T-helper 17 cell (primary cell): ENCODE measurements at places on chromosomes 3 and 15.

- DNase-seq, result no peak
Observed at GRCh38 chr3:187720337-187720670, 17.9 kb upstream of the RTP2 start.

- DNase-seq, result no peak
Observed at GRCh38 chr3:147191795-147192385, 214.5 kb downstream of the ZIC4 start.

DNA sequence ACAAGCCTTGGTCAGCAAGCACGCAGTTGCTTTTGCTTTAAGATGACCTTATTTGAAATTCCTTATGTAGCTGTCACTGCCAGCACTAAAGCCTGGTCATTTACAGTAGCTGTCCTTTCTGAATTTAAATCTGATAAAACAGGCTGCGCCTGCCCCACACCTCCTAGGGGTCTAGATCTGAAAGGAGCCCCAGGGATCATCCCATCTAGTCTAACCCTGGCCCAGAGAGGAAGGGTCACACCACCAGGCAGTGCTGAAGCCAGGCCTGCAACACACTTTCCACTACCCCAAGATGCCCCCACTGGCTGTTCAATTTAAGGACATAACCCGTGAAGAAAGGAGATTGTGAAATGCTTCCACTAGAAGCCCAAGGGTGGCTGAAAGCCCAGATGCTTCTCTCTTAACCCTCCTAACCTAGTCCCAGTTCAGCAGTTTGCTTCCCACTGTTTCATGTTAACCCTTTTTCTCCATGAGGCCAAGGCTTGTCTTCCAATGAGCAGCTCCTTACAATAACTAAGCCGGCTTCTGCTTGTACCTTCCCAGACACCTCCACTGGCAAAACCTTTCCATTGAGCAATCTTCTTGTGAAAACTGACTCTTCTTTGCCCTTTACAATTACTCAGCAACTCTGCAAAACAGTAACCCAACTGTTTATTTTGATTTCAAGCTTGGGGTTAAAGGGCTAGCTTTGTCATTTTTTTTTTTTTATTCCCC lies 198.9 kb upstream of the LPP start:
- DNase-seq, result no peak

DNA sequence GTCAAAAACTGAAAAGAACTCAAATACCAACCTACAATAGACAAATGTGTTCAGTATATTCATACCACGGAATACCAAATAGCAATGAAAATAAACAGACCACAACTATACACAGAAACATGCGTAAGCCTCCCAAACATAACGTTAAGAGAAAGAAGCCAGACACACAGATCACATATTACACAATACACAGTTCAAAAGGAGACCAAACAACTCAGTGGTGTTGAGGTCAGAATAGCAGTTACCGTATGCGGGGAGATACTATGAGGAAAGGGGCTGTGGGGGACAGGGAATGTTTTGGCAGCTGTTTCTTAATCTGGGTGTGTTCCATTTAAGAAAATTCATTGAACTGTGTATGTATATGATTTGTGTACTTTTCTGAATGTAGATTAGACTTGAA lies 6.6 kb downstream of the OSBPL10 start:
- DNase-seq, result no peak

GRCh38 chr3:188052169-188053035 lies 101.6 kb upstream of the LPP start:
- no peak for DNase-seq

DNA sequence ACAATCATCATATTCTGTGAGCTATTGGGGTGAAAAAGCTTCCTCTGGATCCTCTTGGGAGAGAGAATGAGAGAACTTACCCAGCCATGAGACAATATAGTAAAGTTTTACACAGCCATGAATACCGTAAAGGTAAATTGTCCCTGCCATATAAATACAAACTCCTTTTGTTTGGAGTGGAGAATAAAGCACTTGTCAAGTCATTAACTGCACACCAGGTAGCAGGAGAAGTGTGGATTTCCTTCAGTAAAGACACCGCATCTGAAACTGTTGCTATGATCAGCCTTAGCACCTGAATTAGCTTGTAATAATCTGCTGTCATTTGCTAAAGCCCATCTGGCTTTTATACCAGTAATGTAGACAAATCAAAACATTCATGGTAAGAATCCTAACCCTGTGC lies 336.6 kb upstream of the SLCO3A1 start:
- DNase-seq, result no peak

DNA sequence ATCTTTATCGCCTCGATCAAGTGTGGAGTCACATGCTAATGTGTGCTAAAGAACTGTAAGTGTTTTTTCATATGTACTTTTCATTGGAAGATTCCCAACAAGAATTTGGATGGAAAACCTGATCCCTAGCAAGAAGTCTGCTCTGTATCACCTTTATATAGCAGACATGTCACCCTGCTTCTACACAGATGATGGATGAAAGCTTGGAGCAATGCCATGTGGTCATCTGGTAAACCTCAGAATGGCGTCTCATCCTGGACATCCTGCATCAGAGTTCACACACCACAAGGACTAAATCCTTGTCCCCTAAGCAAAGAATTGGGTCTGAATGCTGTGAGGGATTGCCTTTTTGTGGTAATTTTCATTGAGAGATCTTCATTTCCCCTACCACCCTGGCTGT lies 42.1 kb upstream of the CTDSPL start:
- no peak for DNase-seq

DNA sequence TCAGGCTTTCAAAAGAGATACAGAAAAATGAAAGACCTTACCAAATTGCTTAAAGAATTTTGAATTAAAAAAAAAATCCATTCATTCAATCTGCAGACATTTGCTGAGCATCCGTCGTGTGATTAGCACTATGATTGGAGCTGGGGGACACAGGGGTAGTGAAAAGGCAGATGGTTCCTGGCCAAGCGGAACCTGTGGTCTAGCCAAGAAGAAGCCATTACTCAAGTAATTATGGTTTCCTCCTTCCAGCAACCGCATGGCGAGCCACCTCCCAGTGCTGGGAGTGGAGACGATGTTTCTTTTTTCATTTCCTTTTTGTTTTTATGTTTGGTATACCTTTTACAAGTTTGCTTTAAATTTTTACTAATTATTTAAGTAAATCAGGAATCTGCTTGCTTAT lies 140.2 kb downstream of the CACNA2D3 start:
- DNase-seq, result no peak

DNA sequence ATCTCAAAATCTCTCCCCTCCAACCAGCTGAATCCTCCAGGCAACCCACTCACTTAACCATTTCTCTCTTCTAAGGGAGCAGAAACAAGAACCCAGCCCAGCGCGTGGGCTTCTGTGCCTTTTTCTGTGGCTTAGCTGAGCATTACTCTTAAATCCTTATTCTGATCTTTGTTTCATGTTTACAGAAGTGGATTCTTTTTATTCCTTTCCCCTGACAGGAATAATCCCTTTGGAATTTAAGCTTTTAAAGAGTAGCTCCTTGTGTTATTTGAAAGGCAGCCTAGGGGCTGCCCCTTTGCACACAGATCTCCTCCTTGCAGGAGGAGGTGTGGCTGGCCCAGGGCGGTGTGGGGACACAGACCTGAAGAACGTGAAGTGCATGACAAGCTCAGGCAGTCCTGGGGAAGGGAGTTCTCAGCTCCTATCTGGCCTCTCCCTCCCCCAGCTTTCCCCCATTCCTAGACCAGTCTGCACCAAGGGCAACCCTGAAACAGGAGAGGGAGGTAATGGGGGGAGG lies 77.1 kb upstream of the UBE2E1 start:
- no peak for DNase-seq

DNA sequence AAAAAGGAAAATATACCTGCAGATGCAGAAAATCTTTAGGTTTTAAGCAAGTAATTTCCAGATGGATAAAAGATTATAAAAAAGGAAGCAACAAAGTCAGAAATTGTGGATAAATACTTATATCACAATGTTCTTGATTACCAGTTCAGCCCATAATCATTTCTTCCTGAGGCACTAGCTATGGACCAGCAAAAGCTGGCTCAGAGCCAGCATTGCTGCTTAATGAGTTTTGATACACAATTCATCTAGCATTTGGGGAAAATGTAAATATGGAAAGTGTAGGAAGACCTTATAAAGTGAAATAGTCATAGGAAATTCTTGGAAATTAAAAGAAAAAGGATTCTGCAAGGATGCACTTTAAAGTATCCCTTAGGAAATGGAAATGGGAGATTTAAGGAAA lies 168.3 kb upstream of the GBE1 start:
- DNase-seq, result no peak

GRCh38 chr3:188631291-188632010 lies 477.5 kb downstream of the LPP start:
- DNase-seq, result no peak

- peak; percentile 57 for DNase-seq
Observed at GRCh38 chr15:20340931-20341661, 200.5 kb downstream of the GOLGA6L6 start.

GRCh38 chr3:188573291-188573940 lies 419.5 kb downstream of the LPP start:
- DNase-seq, result no peak

GRCh38 chr3:157160658-157161424 lies 894 bp upstream of the CCNL1 start:
- DNase-seq, result peak; percentile 58

DNA sequence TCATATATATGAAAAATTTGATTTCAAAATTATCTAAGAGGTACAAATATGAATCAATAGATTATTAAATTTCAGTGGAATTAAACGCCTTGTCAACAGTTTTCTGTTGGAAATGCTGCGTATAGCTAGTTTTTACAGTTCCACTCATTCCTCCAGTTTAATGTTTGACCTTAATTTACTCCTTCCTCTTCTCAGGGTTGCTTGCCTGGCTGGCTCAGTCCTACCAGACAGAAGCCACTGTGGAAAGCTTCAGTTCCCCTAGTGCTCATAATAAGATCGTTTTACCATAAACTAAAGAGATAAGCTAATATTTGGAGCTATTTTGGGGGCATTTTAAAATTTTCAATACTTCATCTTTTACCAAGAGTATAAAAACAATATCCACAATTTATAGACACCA lies 22.8 kb downstream of the EMC7 start:
- no peak for DNase-seq

DNA sequence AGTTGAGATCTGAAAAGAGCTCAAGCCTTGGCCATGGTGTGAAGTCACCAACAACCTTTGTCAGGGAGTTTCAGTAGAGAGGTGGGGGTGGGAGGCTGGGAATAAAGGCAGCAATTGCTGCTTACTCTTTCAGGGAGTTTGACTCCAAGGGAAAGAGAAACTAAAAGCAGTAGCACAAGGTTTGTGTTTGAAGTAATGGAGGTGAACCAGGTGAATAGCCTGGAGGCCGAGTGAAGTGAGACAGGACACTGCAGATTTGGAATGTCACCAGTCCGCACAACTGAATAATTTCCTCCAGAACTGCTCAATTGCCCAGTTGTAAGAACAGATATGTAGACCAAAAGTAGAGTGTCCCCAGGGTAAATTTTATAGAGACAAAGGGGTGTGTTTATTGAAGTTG lies 44.1 kb downstream of the CD86 start:
- no peak for DNase-seq

GRCh38 chr3:107028626-107029025 lies 348.6 kb upstream of the CCDC54 start:
- no peak for DNase-seq

- DNase-seq, result no peak
Observed at GRCh38 chr15:42053914-42054313, 33.1 kb upstream of the PLA2G4E start.

DNA sequence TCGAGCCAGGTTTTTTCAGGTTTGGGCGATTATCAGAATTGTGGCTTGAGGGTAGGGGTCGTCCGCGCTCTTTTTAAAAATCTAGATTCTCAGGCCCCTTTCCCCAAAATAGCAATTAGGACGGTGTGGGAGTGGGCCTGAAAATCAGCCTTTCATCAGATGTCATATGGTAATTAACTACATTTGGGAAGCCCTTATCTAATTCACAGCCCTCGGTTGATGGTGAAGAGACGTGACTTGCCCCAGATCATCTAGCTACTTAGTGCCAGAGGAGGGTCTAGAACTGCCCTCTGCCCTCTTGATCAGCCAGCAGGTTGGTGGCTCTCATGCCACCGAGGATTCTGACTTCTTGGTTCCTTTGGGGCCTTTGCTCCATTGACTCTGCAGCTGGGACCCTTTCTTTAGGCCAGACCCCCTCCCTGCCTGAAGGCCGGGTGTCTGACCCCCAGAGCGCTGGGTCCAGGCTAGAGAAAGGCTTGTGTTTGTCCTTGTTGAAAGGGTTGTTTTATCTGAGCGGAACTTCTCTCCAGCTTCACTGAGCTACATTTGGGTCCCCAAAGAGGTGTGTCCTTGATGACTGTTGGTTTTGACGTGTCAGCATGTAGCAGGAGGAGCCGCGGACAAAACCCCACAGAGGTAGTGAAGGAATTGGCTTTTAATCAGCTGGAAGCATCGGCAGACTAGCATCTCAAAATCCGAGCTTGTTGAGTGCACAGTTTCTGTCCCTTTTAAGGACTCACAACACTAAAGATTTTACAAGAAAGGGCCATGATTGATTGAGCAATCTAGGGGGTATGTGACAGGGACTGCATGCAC lies 857 bp downstream of the AEN start:
- DNase-seq, result no peak

DNA sequence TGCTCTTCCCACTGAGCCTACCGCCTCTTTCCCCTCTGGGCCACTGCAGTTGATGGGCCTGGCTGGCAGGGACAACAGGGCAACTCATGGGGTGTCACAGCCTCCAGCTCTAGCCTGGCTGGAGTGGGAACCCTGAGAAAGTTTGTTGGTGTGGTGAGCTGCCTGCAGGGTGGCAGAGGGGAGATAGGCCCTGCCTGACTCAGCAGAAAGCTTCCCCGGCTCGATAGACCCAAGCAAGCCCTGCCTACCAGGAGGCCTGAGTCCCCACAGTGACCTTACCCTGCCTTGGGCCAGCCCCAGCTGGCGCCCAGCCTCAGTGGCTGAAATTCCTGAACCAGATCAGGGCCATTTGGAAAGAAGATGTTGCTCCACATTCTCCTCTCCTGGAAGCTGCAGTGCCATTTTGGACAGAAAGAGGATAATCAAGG lies 29.4 kb downstream of the ABTB1 start:
- no peak for DNase-seq
